ENCODE measurements at places on chromosomes 3 and 15. TPM values are rescaled to one million over a fixed set of nuclear protein-coding genes. Genes with fewer than 3 reads are reported as not detected.

GRCh38 chr3:141367038-141367730, 1.1 kb upstream of the ZBTB38 start:
- H3K4me3 ChIP-seq = no peak overlapping the region
- H3K4me1 ChIP-seq = peaks cover 12% of the 10 kb centered on the region
- no peak for DNase-seq
- H3K27ac ChIP-seq = no peak overlapping the region
- no peaks in the 10 kb centered on the region for H3K36me3 ChIP-seq
- H3K27me3 ChIP-seq = peaks cover 2% of the 10 kb centered on the region

IL12A gene
- not detected for total RNA-seq

- H3K27ac ChIP-seq = no peak overlapping the region
- H3K4me1 ChIP-seq = no peaks in the 10 kb centered on the region
- no peak for DNase-seq
- no peak overlapping the region for H3K4me3 ChIP-seq
Observed at GRCh38 chr3:135197246-135197645, 402.2 kb downstream of the EPHB1 start.

GHSR gene
- total RNA-seq = not detected

SYNPR gene
- not detected for total RNA-seq

- no peaks in the 10 kb centered on the region for H3K36me3 ChIP-seq
- no peak overlapping the region for H3K4me3 ChIP-seq
- no peak for DNase-seq
- H3K27ac ChIP-seq = no peak overlapping the region
- H3K4me1 ChIP-seq = no peaks in the 10 kb centered on the region
Observed at GRCh38 chr3:187665764-187666402, 4.3 kb downstream of the SST start.

GRCh38 chr3:71163198-71163918, 420.2 kb downstream of the FOXP1 start:
- peaks cover 8% of the 10 kb centered on the region for H3K4me1 ChIP-seq
- no peak overlapping the region for H3K4me3 ChIP-seq
- no peaks in the 10 kb centered on the region for H3K27me3 ChIP-seq

ADPRH gene
- total RNA-seq = 1.8 TPM

GRCh38 chr3:124669470-124669869, 60.8 kb upstream of the UMPS start:
- H3K4me1 ChIP-seq = peaks cover 25% of the 10 kb centered on the region
- no peak overlapping the region for H3K4me3 ChIP-seq
- H3K27ac ChIP-seq = no peak overlapping the region
- no peak for DNase-seq
- H3K27me3 ChIP-seq = peaks cover 4% of the 10 kb centered on the region
- peaks cover 7% of the 10 kb centered on the region for H3K36me3 ChIP-seq

- H3K4me3 ChIP-seq = no peak overlapping the region
- no peaks in the 10 kb centered on the region for H3K27me3 ChIP-seq
- no peaks in the 10 kb centered on the region for H3K4me1 ChIP-seq
Observed at GRCh38 chr3:54481606-54482365, 359.4 kb downstream of the CACNA2D3 start.

ANKUB1 gene
- total RNA-seq = not detected

- H3K4me1 ChIP-seq = peaks cover 7% of the 10 kb centered on the region
- peaks cover 29% of the 10 kb centered on the region for H3K36me3 ChIP-seq
- no peaks in the 10 kb centered on the region for H3K27me3 ChIP-seq
- no peak for DNase-seq
Observed at GRCh38 chr3:188205992-188206416, 52.0 kb downstream of the LPP start.

GRCh38 chr15:90818251-90819210, 49.9 kb upstream of the FURIN start:
- peak; percentile 36 for DNase-seq
- no peaks in the 10 kb centered on the region for H3K27me3 ChIP-seq
- peaks cover 71% of the 10 kb centered on the region for H3K4me1 ChIP-seq
- H3K27ac ChIP-seq = peak overlapping the region; percentile 84
- H3K4me3 ChIP-seq = peak overlapping the region; percentile 27

LSM3 gene
- total RNA-seq = 18.6 TPM

DNA sequence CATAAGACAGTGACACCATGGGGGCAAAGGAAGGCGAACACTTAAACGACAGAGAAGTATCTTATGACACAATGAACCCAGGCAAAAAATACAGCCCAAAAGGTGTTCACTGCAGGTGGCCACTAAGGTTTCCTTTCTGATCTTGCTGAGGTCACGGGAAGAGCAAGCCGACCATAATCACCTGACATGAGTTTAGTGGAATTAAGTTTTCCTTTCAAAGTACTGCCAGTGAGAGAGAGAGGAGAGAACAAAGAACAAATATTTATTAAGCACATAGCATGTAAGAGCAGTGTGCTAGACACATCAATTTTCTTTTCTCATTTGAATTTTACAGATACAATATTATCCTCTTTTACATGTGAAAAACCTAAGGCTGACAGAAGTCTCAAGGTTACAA, 102.3 kb downstream of the NR1I2 start:
- no peak overlapping the region for H3K4me3 ChIP-seq
- no peak overlapping the region for H3K27ac ChIP-seq
- no peaks in the 10 kb centered on the region for H3K27me3 ChIP-seq
- no peaks in the 10 kb centered on the region for H3K4me1 ChIP-seq
- no peak for DNase-seq
- peaks cover 37% of the 10 kb centered on the region for H3K36me3 ChIP-seq

C2CD4B gene
- not detected for total RNA-seq

DNA sequence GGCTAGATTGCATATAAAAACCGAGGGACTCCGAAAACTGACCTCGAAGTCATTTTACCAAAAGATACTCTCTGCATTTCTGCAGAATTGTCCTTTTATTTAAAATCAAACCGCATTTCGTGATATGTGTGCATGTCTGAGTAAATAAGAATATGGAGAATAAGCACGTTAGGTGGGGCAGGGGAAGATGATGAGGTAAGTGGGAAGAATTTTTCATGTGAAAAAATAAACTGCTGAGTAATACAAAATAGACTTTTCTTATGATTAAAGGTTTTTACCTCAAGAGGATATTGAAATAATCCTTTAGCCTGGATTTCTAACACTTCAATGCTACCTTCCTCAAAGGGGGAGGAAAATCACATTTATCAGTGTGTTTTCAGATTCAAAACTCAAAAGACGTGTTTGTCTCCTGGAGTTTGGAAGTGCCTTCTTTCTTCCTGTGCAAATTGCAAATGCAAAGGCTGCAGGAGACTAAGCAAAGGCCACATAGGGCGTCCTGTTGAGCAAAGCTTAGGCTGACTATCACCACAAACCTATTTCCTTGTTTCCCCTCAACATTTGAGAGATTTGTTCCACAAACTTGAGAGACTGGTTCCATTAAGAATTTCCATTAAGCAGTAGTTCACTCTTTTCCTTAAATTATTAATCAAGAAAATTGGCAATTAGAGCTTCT, 813.5 kb downstream of the MCTP2 start:
- H3K36me3 ChIP-seq = no peaks in the 10 kb centered on the region
- H3K27me3 ChIP-seq = no peaks in the 10 kb centered on the region
- DNase-seq = no peak
- H3K4me1 ChIP-seq = no peaks in the 10 kb centered on the region
- no peak overlapping the region for H3K27ac ChIP-seq

- peaks cover 20% of the 10 kb centered on the region for H3K4me1 ChIP-seq
- no peak overlapping the region for H3K27ac ChIP-seq
- no peak overlapping the region for H3K4me3 ChIP-seq
- peaks cover 52% of the 10 kb centered on the region for H3K36me3 ChIP-seq
- DNase-seq = no peak
Observed at GRCh38 chr3:186940967-186941366, 10.6 kb downstream of the ST6GAL1 start.

DNA sequence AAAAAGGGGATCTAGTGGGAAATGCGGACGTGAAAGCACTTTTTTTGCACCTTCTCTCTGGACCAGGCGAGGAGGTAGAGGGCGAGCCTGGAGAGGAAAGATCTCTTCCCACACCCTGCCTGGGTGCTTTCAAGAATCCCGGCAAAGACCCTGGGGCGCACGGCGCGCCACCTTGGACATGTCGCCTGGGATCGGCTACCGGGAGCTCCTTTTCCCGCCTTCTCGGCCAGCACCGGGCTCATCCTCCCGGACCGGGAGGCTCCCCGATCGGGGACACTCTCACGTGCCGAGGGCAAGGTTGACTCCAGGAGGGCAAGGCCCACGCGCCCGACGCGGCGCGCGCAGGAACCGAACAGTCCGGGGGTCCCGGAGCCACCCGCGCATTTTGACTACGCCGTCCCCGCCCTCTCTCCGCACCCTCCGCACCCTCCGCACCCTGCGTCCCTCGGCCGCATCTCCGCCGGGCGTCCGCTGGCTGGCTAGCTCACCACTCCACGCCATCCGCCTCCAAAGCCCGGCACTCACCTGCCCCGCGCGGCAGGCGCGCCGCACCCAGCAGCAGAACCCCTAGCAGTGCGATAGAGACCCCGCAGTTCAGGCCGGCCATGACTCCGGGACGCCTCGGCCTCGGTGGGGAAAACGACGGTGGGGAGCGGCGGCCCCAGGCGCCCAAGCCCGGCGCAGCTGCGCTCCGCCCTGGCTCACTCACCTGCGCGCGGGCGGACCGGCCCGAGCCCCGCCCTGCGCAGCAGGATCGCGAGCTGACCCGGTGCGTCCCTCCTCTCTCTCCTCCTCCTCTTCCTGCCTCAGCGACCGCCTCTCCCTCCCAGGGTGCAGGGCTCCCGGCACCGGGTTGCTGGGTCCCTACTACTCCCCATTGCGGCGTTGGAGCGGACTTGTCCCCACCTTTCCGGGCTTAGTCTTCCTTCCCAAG, at the start of gene CDCP1:
Gene CDCP1 (minus strand): TSS at position 698 of the 934 bp plus-strand sequence. CDS start 91 bp downstream, at position 607.
- peaks cover 63% of the 10 kb centered on the region for H3K27me3 ChIP-seq
- H3K27ac ChIP-seq = peak within 1 kb of the TSS; percentile 87
- peak; percentile 22 for DNase-seq

ANKRD63 gene
- not detected for total RNA-seq

- no peak for DNase-seq
- H3K36me3 ChIP-seq = peaks cover 37% of the 10 kb centered on the region
- H3K27me3 ChIP-seq = no peaks in the 10 kb centered on the region
- H3K4me3 ChIP-seq = no peak overlapping the region
- no peak overlapping the region for H3K27ac ChIP-seq
Observed at GRCh38 chr3:152383136-152383606, 114.4 kb downstream of the MBNL1 start.

GRCh38 chr3:9028134-9028533, 64.9 kb upstream of the RAD18 start:
- H3K27me3 ChIP-seq = no peaks in the 10 kb centered on the region
- H3K4me1 ChIP-seq = no peaks in the 10 kb centered on the region
- H3K36me3 ChIP-seq = no peaks in the 10 kb centered on the region
- H3K27ac ChIP-seq = no peak overlapping the region

C3orf70 gene
- 0.06 TPM for total RNA-seq

DNA sequence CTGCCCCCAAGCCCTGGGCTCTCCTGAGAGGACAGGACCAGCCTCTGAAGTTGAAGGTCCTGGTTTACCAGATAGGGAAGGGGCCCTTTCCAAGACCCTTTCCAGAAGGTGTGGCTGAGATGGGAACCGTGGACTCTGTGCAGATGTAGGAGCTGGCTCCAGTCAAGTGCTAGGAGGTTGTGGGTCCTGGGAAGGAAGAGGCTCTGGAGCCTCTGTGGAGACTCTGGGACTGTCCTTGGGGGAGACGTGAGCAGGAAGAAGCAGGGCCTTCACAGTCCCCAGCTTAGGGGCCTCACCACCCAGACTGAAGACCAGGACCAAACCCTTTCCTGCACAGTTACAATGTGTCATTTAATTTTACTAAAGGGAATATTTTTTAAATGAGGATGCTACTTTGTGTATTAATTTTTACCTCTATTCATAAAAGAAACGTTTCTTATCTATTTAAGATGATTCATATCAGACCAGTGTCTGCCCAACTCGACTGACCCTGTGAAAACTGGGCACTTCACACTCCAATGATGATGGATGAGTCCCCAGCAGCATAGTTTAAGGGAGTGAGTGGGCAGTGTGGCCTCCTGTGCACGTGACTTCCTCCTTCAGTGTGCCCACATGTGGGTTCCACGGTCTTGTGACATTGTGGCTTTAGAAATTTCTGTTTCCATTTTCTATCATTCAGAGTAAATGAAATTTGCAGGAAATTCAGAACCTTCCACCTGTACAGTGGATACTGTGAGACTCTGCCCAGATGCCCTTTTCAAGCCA, 10.9 kb downstream of the CCR5AS start:
- H3K4me1 ChIP-seq = peaks cover 18% of the 10 kb centered on the region
- H3K4me3 ChIP-seq = no peak overlapping the region
- H3K27ac ChIP-seq = no peak overlapping the region
- H3K36me3 ChIP-seq = no peaks in the 10 kb centered on the region

GRCh38 chr15:101168463-101168824, 83.4 kb downstream of the CHSY1 start:
- peak overlapping the region; percentile 92 for H3K27ac ChIP-seq
- peak overlapping the region; percentile 28 for H3K4me3 ChIP-seq
- no peaks in the 10 kb centered on the region for H3K27me3 ChIP-seq

GRCh38 chr15:69881302-69881670, 216.4 kb downstream of the TLE3 start:
- DNase-seq = no peak
- H3K4me1 ChIP-seq = no peaks in the 10 kb centered on the region
- H3K4me3 ChIP-seq = no peak overlapping the region
- no peak overlapping the region for H3K27ac ChIP-seq
- peaks cover 2% of the 10 kb centered on the region for H3K36me3 ChIP-seq
- no peaks in the 10 kb centered on the region for H3K27me3 ChIP-seq

CFAP20DC gene
- 2.0 TPM for total RNA-seq

GOLGA6B gene
- not detected for total RNA-seq

GRCh38 chr3:182239316-182239715, 527.6 kb downstream of the SOX2 start:
- H3K4me3 ChIP-seq = no peak overlapping the region
- no peak for DNase-seq
- no peaks in the 10 kb centered on the region for H3K27me3 ChIP-seq
- H3K4me1 ChIP-seq = no peaks in the 10 kb centered on the region

GRCh38 chr15:46461416-46461815, 826.6 kb downstream of the SQOR start:
- H3K4me1 ChIP-seq = no peaks in the 10 kb centered on the region
- H3K4me3 ChIP-seq = no peak overlapping the region
- no peak overlapping the region for H3K27ac ChIP-seq
- H3K36me3 ChIP-seq = no peaks in the 10 kb centered on the region
- DNase-seq = no peak

GRCh38 chr15:60757831-60758570, 279.1 kb upstream of the ICE2 start:
- peaks cover 5% of the 10 kb centered on the region for H3K4me1 ChIP-seq
- peaks cover 4% of the 10 kb centered on the region for H3K27me3 ChIP-seq
- no peaks in the 10 kb centered on the region for H3K36me3 ChIP-seq
- no peak overlapping the region for H3K27ac ChIP-seq
- no peak for DNase-seq

ACSBG1 gene
- not detected for total RNA-seq

- H3K36me3 ChIP-seq = no peaks in the 10 kb centered on the region
- no peaks in the 10 kb centered on the region for H3K4me1 ChIP-seq
- no peak for DNase-seq
- H3K27me3 ChIP-seq = no peaks in the 10 kb centered on the region
- H3K4me3 ChIP-seq = no peak overlapping the region
Observed at GRCh38 chr3:54283470-54283869, 161.1 kb downstream of the CACNA2D3 start.

FSD2 gene
- total RNA-seq = not detected

ISLR gene
- total RNA-seq = not detected

BSN gene
- total RNA-seq = 0.07 TPM

Measured in activated CD4-positive, alpha-beta T cell treated with anti-CD3 and anti-CD28 coated beads, Interleukin-2, amount 10 ng/mL, durations not matched to agents 7 days and 5 days (primary cell).